Panc1 (cell line): ENCODE measurements at places on chromosomes 1 and 21. TPM values are rescaled to one million over a fixed set of nuclear protein-coding genes. Genes with fewer than 3 reads are reported as not detected.

Gene SLC16A4
- total RNA-seq: 0.46 TPM

Gene RAP1A
- 37.1 TPM for total RNA-seq

Gene VWA5B1
- total RNA-seq: not detected

Gene TRIM45
- total RNA-seq: 4.7 TPM

Gene OR2T29
- total RNA-seq: not detected

Gene ITGB3BP
- 31.9 TPM for total RNA-seq
